ENCODE measurements at places on chromosomes 1 and 21.

GRCh38 chr1:96236156-96236739 lies 485.3 kb upstream of the PTBP2 start:
- peak; percentile 2 for DNase-seq

- no peak for DNase-seq
Observed at GRCh38 chr1:12539320-12539704, 78.7 kb downstream of the DHRS3 start.

- DNase-seq: no peak
Observed at GRCh38 chr1:22447621-22448111, 4.0 kb upstream of the ZBTB40 start.

- DNase-seq: no peak
Observed at GRCh38 chr1:215273838-215274516, 191.4 kb downstream of the KCNK2 start.

DNA sequence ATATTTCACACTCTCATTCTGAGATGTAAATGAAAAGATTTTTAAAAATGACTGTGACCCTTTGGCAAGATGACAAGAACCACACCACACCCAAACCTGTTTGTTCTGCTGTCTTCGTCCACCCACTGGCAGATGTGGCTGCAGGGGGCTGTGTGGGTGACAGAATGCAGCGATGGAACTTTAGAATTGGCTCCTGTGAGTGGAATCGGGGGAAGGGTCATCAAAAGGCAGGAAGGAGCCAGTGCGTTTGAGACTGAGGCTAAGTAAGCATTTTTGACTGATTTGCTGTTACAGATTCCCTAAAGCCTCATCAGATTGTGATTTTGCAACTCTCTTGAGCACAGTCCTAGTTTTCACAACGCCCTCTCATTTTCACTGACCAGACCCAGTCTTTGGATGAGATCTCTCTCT lies 111.2 kb upstream of the ADGRL2 start:
- no peak for DNase-seq

DNA sequence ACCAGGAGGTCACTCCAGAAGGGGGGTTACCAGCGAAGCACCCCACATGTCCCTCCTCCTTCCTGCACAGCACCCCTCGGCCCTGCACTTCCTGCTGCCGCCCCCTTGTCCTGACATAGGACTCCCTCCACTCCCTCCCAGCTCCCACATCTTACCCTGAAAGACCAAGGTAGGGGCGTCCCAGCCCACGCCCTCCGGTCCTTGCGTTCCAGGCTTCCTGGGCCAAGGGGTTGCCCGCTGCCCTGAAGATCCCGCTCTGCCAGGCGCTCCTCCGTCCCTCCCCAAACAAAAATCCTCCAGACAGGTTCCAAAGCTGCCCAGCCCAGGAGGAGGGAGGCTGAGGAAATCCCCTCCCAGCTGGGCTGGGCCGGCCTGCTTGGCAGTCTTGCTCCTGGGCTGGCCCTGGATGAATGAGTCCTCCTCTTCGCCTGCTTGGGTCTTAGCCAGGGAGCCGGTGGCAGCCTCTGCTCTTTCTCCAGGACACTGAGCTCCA lies at the start of gene RHBDL2:
TSS of gene RHBDL2 (minus strand) at position 304 of the 493 bp plus-strand sequence. CDS start 22,618 bp downstream, outside the sequence.
- no peak for DNase-seq

DNA sequence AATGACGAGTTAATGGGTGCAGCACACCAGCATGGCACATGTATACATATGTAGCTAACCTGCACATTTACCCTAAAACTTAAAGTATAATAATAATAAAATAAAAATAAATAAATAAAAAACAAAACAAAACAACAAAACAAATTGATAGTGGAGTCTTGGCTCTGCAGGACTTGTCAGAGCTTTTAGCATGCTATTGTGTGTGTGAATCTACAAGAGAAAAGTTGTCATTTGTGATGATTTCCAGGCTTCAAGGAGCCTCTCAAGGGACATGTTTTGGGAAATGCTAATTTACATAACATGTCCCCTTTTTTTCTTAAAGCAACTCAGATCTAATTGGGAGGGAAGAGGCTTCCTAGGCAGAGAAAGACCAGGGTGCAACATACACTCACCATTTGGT lies 9.1 kb downstream of the IL22RA1 start:
- no peak for DNase-seq

DNA sequence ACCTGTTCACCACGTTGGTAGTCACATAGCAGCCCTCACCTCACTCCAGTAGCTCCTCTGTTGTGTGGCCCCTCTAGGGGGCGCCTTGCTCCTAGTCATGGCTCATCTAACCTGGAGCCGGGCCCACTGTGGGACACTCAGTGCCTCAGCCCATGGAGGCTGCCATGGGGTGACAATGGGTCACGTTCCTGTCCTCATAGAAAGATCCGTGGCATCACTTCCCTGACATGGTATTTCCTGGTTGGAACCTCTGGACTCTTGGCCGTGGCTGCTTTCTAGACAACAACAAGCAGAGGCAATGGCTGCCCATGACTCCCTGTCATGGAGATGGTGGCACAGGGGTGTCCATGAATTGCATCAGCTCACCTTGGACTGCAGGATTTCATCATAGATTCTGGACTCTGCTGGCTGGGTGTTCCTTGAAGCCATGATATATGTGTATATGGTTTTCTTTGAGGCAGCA lies 27.5 kb upstream of the SLAMF6 start:
- DNase-seq: no peak

DNA sequence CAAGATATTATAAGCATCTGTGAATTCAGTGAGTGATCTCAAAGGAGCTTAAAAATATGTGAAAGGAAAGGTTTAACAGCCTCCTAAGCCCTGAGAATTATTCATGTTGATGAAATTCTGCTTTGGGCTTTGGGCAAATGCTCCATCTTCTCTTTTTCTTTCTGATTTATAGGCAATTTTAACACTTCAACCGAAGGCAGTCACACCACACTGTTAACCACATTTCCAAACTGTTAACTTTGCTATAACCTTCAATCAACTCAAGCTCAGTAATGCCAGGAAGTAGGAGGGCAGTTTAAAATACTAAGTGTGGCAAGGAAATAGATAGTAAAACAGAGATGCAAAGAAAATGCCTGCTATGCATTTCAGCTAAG lies 54.4 kb upstream of the NEK7 start:
- no peak for DNase-seq

DNA sequence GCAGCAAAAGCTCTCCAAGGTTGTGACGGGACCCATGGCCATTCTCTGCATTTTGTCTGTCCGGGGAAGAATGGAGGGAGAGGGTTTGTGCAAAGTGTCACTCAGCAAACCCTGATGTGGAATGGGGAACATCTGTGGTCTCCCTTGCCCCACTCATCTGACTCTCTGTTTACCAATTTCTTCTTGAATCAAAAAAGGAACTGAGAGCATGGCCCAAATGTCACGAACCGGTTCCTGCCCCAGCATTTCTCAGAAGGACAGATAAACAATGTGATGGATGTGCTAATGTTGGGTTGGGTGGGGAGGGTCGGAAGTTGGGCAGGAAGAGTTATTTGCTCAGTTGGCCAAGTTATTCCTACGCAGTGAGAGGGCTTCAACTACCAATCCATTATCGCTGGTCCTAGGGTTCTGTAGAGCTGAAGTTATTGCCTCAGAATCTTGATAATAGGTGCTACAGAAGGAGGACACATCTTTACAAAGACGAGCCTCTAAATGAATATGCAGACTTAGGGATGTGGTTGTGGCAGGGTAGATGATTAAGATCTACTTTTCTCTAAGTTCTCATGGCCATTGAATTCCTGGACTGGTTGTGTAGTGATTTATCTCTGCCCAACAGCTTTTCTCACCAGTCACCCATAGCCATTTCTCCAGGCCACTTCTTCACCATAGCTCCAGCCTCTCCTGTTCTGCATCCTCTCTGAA lies 9.6 kb upstream of the DUSP12 start:
- no peak for DNase-seq

DNA sequence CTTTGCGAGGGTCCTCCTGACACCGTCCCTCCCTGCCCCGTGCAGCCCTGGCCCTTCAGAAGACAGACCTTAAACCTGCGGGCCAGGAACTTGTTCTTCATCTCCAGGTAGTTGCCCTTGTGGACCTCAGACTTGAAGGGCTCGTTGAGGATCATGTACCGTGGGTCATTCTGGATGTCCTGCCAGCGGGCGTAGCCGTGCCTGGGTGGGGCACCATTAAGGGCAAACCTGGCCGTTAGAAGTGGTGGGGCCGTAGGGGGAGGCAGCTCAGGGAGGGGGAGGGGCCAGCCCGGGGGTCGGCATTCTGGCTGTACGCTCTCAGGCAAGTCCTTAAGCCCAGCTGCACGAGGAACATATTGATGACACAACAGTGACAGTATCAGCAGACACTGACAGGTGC lies 64.6 kb downstream of the KCNAB2 start:
- DNase-seq: no peak

- DNase-seq: no peak
Observed at GRCh38 chr1:41501581-41501980, 17.1 kb upstream of the EDN2 start.

DNA sequence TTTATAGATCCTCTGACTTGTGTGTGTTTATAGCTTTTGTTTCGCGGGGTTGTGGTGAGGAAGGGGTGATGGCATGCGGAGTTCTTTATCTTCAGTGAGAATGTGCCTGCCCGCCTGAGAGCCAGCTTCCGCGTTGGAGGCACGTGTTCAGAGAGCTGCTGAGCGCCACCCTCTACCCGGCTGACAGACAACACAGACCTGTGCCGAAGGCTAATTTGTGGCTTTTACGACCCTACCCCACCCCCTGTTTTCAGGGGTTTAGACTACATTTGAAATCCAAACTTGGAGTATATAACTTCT lies 14.4 kb upstream of the CD101 start:
- no peak for DNase-seq
